ENCODE measurements at places on chromosomes 11 and 22.
A peak's percentile ranks its signal among the peaks of the same experiment; 100 is the strongest.

GRCh38 chr22:40594924-40595323 is 41.6 kb downstream of the MRTFA start:
- DNase-seq, result no peak

DNA sequence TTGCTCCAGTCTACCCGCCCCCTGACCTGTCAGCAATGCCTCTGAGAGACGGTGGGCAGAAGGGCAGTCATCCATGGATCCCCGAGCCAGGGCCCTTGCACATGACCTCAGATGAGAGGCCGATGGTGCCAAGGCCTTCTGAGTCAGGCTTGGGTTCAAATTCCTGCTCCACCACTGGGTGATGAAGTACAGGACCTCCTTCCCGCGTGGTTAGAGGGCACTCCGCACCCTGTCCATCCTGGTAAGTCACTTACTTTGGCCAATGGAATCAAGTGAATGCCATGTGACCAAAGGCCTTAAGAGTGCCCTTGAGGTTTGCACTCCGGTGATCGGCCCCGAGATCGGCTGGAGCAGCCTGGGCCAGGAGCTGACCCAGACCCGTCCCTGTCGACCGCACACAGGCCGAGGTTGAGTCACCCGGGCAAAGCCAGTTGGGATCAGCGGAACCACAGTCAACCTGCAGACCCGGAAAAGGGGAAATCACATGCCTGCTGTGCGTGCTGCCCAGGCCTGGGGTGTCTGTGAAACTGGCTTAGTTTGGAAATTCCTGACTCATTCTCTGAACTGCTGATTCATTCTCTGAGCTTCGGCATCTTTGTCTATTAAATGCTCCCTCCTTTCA is 48.9 kb downstream of the RTL6 start:
- DNase-seq, result no peak

- DNase-seq, result peak; percentile 92
These were observed 72.4 kb downstream of the ZNRF3 start for GRCh38 chr22:28955817-28956216.

- DNase-seq, result no peak
These were observed 11.8 kb downstream of the SWAP70 start for GRCh38 chr11:9675691-9676090.

- peak; percentile 48 for DNase-seq
These were observed 22.1 kb downstream of the FLI1 start for GRCh38 chr11:128715691-128716561.

DNA sequence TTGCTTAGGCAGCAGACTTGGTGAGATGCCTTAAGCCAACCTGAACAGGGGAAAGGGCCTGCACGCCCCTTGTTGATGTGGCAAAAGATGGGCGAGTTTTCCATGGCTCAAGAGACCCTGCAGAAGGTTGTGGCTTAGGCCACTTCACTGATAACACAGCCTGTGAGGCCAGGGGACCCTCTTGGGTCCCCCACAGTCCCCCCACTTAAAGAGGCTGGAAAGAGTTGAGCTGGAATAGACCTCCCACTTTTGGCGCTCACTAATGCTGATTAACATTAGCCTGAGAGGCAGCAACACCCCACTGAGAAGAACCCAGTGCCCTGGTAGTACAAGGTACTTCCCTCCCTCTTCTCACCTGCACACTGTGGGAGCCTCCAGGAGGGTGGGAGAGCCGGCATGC is 107.5 kb downstream of the TRIM29 start:
- no peak for DNase-seq

DNA sequence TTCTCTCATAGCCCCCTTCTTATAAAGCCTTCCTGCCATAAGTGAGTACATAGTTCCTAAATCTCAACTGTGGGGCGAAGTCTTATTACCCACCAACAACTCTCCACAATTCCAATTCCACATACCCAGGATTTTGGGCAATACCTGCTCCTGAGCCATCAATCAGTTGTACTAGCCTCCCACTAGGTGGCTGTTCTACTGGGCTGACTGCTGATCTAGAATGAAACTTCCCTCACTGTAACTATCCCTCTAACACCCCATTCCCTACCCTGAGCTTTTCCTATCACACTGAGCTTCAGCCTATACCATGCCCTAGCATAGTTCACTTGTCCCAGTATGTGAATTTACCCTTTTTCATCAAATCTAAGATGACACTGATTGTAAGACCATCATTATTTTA is 52.5 kb downstream of the RRAS2 start:
- no peak for DNase-seq

GRCh38 chr11:28699701-28700100 is 591.5 kb downstream of the METTL15 start:
- no peak for DNase-seq

- peak; percentile 48 for DNase-seq
These were observed 22.8 kb downstream of the PIM3 start for GRCh38 chr22:49983148-49984042.

- no peak for DNase-seq
These were observed 75.7 kb upstream of the INCENP start for GRCh38 chr11:62048100-62048499.

Measured in activated CD4-positive, alpha-beta memory T cell treated with anti-CD3 and anti-CD28 coated beads for 36 hours (primary cell).